ENCODE measurements at places on chromosomes 5 and 9. TPM values are rescaled to one million over a fixed set of nuclear protein-coding genes. Genes with fewer than 3 reads are reported as not detected.

ST8SIA4 gene
- 35.1 TPM for total RNA-seq

ZCCHC10 gene
- 25.5 TPM for total RNA-seq

MRNIP gene
- total RNA-seq: 19.8 TPM

MRPS27 gene
- 85.9 TPM for total RNA-seq

ARHGEF37 gene
- 0.77 TPM for total RNA-seq

RLN1 gene
- 1.2 TPM for total RNA-seq

SEMA4D gene
- total RNA-seq: 159 TPM

GEMIN5 gene
- 25.5 TPM for total RNA-seq

SUSD3 gene
- total RNA-seq: 67.0 TPM

C9orf43 gene
- 0.65 TPM for total RNA-seq

CENPK gene
- total RNA-seq: 87.5 TPM

RMRP gene
- 13,592 TPM for total RNA-seq

PTGR1 gene
- total RNA-seq: 4.7 TPM

FBLL1 gene
- total RNA-seq: 0.29 TPM

MSX2 gene
- total RNA-seq: not detected

SPINK4 gene
- total RNA-seq: not detected

FOXD4L6 gene
- not detected for total RNA-seq

PNPLA7 gene
- 4.0 TPM for total RNA-seq

TLE4 gene
- 15.3 TPM for total RNA-seq

GOLM1 gene
- total RNA-seq: 2.0 TPM

FOXD4L5 gene
- 0.07 TPM for total RNA-seq

FYB1 gene
- total RNA-seq: 106 TPM

APBA1 gene
- total RNA-seq: 0.51 TPM

LPAR1 gene
- not detected for total RNA-seq

NEUROG1 gene
- not detected for total RNA-seq

PCDHA10 gene
- not detected for total RNA-seq
